ENCODE measurements at places on chromosomes 13 and 19.

DNA sequence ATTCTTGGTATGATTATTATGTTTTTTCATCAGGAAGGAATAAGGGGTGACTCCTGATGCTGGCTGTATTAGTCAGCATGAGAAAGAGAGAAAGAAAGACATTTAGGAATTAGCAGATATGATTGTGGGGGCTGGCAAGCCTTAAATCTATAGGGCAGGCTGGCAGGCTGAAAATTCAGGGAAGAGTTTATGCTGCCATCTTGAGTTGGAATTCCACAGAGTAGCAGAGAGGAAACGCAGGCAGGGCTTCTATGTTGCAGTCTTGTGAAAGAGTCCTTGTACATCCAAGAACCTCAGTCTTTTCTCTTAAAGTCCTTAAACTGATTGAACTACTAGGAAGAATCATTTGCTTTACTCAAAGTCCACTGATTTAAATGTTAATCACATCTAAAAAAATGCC is 262.7 kb upstream of the SLC10A2 start:
- peak; percentile 18 for DNase-seq

GRCh38 chr13:20566468-20566897 is 474 bp upstream of the IFT88 start:
- DNase-seq, result no peak

- no peak for DNase-seq
These were observed 8.9 kb downstream of the KLK2 start for GRCh38 chr19:50882188-50882587.

DNA sequence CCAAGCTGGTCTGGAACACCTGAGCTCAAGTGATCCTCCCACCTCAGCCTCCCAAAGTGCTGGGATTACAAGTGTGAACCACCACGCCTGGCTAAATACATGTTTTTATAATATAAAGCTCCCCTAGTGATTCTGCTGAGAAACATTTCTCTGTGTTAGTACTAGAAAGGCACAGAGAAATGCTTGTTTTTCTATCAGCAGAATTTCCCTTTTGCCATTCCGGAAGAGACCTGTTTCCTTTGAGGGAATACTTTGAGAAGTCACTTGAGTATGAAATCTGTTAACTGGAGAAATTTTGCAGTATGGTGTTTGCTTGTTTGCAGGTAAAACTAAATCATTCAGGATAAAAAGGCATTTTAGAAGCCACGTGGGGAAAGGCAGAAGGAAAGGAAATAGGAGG is 4.4 kb upstream of the NLRP12 start:
- no peak for DNase-seq

GRCh38 chr19:38145623-38146022 is 78.4 kb downstream of the DPF1 start:
- peak; percentile 42 for DNase-seq

GRCh38 chr19:5165697-5166019 is 175.0 kb downstream of the PTPRS start:
- DNase-seq, result no peak

DNA sequence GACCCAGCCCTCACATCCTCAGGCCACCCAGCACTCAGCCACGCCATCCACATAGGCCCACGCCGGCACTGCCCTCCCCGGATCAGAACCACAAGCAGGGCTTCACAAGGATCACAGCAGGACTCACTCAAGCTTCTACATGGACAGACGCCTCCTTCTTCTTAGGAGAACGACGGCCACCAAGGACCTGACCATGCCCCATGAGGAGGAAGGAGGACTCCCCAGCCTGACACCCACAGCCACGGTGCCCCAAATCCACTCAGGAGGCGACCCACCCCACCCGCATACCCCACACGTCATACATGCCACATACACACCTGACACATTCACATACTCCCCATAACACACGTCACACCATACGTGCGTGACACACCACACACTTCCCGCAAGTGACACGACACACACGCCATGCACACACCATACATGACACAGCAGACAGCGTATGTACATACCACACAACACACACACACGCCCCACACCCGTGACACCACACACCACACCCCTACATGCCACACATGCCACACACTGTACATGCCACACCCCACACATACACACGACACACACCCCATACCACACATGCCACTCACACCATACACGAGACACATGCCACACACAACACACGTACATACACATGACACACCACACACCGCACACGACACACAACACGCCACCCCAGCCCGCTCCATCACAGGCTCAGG is 50.4 kb downstream of the MLLT1 start:
- no peak for DNase-seq

DNA sequence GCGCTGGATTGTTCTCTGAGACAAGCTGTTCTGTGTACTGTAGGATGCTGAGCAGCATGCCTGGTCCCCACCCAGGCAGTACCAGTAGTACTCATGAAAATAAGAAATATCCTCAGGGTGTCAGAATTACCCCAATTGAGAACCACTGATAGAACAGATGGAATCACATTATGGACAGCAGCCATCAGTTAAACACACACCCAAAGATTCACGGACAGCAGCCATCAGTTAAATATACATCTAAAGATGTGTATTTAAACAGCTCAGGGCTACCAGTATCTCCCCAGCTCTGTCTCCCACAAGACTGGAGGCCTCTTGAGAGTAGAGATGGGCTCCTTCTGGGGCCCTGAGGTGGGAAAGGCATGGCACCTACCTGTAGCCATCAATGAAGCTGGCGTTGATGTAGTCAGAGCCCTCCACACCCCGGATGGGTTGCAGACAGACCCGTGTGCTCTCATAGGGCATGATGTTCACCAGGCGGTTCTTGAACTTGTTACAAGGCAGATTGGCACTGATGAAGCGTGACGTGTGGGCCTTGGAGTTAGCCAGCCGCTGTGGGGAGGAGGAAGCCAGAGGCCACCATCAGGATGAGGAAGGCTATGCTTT is 129.3 kb downstream of the PTPRS start:
- DNase-seq, result no peak

GRCh38 chr19:33248954-33249613 is 23.4 kb upstream of the SLC7A10 start:
- DNase-seq, result no peak

DNA sequence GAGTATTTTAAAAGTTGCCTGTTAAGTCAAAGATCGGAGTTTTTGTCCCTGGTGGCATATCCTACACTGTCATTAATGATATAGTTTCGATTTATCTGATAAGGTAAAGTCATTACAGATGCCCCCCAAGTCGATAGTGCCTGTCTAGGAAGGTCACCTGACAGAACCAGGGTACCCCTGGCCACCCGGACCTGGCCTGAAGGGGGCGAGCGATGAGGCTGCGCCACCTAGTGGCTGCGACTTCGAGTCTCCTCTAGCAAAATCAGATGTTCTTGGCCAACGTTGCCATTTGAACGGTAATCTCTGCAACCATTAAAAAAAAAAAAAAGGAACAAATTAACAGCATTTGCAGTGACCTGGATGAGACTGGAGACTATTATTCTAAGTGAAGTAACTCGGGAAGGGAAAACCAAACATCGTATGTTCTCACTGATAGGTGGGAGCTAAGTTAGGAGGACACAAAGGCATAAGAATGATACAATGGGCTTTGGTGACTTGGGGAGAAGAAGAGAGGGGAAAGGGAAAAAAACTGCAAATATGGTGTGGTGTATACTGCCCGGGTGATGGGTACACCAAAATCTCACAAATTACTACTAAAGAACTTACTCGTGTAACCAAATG is 565.1 kb downstream of the LIG4 start:
- peak; percentile 78 for DNase-seq

DNA sequence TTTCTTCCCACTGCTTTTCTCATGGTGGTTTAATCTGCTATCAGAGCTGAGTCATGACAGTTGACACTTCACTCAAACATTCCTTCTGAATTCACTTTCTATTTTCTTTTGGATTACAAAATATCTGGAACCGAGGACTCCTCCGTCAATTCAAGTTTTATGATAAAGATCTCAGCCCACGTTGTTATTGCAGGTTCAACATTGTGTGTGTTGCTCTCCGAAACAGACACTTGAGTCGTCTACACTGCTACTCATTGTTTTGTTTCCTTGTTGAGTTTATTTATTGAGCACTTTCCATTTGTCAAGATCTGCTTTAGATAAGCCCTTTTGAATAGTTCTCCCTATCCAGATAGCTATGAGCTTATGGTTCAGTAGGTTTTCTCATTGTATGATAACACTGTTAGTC is 636.1 kb upstream of the GPC6 start:
- DNase-seq, result peak; percentile 53

DNA sequence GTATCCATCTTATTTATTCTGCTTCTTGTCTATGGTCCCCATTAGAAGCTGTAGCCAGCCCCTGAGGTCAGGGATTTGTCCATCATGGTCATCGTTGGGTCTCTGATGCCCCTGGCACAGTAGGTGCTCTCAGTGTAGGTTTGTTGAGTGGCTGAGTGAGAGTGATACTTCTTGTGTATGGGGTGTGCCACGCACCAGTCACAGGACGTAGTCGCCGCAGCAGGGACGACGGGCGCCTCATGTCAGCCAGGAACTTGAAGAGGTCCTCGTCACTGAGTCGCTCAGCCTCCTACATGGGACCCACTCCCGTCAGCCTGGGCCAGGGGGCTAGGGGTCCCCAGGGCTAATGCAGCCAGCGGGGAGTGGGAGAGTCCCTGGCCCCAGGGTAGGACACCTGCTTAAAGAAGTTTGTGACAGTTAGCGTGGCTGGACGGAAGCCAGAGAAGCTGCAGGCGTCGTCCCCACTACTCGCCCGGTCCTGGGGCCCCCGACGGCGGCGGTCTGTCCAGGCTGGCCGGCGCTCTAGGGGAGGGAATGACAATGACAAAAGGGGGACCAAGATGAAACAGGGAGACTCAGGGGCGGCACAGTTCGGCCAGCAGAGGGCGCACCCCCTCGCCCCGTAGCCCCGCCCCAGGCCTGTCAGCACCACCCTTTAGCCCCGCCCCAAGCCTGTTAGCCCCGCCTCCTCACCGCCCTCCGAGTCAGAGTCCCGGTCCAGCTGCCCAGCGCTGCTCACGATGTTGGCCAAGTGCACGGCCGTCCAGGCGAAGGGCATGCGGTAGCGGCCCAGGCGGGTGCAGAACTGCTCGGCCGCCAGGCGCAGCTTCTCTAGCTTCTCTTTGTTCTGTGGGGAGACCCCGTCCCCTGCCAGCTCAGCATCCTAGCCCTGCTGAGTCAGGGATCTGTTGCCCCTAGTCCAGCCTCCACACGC is 3.7 kb downstream of the ANGPTL8 start:
- DNase-seq, result peak; percentile 89

GRCh38 chr19:32471095-32471494 is 65.5 kb downstream of the DPY19L3 start:
- peak; percentile 12 for DNase-seq

DNA sequence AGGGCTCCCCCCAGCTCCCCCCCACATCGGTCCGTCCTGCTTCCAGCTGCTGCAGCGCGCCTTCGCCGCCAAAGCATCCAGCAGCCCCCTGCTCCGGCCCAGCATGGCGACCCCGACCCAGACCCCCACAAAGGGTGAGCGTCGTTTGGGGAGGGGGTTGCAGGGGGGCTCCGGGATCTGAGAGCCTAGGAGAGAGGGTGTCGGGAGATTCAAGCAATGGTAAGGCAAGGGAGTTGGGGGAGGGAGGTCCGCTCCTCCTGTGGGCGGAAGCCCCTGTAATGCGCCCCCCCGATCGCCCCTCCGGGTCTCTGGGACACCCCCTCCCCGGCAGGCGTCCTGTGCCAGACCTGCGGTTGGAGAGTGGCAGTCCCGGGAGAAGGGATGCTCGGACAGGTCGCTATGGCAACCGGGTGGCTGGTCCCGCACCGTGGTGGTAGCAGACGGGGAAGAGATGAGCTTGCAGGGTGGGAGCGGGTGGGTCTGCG is at the start of gene FXYD7:
Gene FXYD7 (plus strand): TSS at position 25 of the 485 bp plus-strand sequence. CDS start 79 bp downstream, at position 104.
- no peak for DNase-seq

GRCh38 chr19:19405971-19406877 is 749 bp downstream of the GATAD2A start:
- DNase-seq, result peak; percentile 52
